Stimulated activated CD4-positive, alpha-beta T cell treated with anti-CD3 and anti-CD28 coated beads, TNF-alpha, amount 100 ng/mL, for 1 hour (primary cell): ENCODE measurements at places on chromosomes 11 and 22.

DNA sequence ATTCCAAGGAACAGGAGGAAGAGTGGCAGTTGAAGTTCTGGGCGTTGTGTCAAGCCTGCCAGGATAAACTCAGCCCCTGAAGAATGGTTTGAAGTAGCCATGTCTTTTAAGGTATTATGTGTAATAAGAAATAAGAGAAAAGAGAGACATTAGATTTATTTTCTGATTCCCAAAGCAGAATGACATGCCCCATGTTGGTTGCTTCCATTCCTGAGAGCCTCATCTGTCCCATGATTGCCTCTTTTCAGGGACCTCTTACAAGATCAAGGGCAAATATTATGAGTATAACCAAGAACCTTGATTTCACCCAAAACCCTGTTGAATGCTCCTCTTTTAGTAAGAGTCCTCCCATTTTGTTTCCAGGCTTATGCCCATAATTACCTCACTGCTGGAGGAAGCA, at the start of gene OR8D2:
TSS of gene OR8D2 (minus strand) at position 101 of the 400 bp plus-strand sequence. CDS start at position 101, 0 bp downstream.
- DNase-seq, result no peak

DNA sequence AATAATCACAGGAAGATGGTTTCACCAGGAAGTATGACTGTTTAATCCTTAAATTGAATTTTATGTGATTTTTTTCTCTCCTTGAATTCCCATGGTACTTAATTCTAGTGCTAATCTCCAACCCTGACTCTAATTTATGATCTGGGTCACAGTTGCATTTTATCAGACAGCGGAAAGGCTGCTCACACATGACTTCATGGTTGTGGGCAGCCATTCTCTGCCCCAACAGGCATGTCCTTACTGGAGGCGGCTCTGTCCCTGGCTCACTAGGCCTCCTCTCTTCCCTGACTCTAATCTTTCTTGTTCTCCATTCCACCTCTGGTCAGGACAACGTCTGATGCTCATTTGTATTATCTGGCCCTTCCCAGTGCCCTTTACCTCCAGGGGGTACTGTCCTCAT, 184.4 kb downstream of the CHST1 start:
- no peak for DNase-seq

DNA sequence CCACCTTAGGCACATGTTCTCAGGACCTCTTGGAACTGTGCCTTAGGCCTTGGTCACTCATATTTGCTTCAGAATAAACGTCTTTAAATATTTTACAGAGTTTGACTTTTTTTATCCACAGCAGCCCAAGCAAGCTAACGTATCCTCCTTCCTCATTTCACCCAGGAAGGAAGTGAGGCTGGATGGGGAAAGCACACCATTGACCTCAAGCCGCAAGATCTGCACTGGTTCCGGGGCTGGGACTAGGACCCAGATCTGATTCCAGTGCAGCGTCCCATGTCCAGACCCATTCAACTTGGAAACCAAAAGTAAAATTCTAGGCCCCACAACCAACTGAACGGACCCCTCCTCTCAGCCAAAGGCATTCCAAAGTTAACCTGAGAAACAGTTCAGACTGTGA, 2.4 kb upstream of the LGALS12 start:
- no peak for DNase-seq

DNA sequence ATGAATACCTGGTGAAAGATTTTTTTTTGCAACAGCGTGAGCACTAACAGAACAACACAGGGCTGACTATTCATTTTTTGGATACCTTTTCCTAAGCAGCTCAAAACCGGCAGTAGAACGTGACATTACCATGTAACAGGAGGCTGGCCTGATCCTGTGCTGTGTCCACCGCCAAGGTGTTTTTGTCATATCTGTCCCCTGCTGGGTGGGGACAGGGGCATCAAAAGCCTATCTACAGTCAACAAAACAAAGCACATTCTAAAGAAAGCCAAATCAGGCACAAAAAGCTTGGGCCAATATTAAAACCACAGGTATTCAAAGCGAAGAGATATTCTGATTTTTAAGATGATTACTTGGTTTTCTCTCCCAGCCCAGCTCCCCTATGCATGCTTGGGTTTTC, 151.2 kb downstream of the LRRC4C start:
- DNase-seq, result no peak

GRCh38 chr11:33920838-33921613, 29.1 kb upstream of the LMO2 start:
- DNase-seq, result no peak

- no peak for DNase-seq
Measured at GRCh38 chr11:120336641-120337354, 585 bp downstream of the ARHGEF12 start.

DNA sequence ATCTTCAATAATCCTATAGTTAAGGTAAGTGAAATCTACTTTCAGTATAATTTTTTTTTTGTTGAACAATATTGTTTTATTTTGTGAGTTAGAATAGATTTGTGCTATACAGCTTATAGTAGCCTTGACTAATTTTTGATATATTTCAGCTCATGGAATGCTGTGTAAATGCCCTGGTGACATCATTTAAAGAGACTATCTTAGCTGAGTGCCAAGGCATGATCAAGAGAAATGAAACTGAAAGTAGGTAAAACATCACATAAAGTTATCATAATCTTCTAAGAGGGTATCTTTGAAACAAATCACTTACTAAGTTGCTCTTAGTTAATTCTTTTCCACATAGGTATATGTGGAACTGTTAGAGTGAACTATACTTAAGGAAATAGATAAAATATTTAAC, 51.4 kb upstream of the ACAT1 start:
- no peak for DNase-seq
